Hypothalamus (tissue), 51 donors: ENCODE measurements at places on chromosomes 6 and 20.
A peak's percentile ranks its signal among the peaks of the same experiment; 100 is the strongest.

- no peak for DNase-seq
Observed at GRCh38 chr6:16623731-16624130, 137.5 kb downstream of the ATXN1 start.

DNA sequence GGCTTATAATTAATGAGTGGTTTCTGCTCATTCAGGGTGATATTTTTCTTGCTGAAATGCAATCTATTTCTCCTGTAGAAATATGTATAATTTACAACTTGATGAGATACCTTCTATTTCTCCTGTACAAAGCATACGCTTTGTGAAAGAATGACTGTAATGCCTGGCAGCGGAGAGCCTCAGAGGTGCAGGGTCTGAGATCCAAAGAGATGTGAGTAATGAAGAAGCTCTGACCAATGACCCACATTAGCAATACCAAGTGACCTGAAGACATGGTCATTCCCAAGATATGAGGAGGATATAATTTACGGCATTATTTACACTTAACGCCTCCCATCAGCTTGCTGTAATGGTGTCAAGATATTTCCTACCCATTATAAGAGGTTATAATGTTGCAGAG, 98.4 kb upstream of the RAB32 start:
- no peak for DNase-seq

DNA sequence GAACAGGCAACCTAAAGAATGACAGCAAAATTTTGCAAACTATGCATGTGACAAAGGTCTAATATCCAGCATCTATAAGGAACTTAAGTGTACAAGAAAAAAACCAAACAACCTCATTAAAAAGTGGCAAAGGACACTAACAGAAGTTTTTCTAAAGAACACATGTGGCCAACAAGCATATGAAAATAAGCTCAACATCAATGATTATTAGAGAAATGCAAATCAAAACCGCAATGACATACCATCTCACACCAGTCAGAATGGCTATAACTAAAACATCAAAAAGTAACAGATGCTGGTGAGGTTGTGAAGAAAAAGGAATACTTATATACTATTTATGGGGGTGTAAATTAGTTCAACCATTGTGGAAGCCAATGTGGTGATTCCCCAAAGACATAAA, 5.5 kb downstream of the RFPL4B start:
- DNase-seq: no peak

- no peak for DNase-seq
Observed at GRCh38 chr6:27889628-27890444, 22.4 kb downstream of the OR2B2 start.

GRCh38 chr6:35508027-35508426, 4.7 kb downstream of the TULP1 start:
- DNase-seq: no peak

GRCh38 chr6:143158113-143158581, 97.5 kb downstream of the AIG1 start:
- no peak for DNase-seq

- DNase-seq: no peak
Observed at GRCh38 chr20:2820084-2820895, 4.1 kb downstream of the TMEM239 start.

- DNase-seq: no peak
Observed at GRCh38 chr20:23162887-23163286, 76.8 kb upstream of the CD93 start.

GRCh38 chr6:37418722-37419121, 14.3 kb upstream of the CMTR1 start:
- DNase-seq: no peak

DNA sequence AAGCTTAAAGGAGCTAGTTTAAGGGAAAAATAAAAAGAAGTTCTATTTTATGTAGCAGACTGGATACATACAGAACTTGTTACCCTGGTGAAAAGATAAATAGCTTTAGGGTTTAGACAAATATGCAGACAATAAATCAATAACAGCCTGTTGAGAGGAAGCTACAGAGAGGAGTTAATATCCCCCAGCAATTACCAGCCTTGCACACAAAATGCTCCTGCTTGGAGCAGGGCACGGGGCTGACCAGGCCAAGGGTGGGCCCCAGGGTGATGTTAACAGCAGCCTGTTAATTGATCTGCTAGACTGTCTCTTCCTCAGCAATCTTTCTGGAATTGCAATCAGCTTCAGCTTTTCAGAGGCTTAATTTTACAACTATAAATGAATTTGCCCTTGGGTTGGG, 125.1 kb upstream of the SOX4 start:
- DNase-seq: no peak

GRCh38 chr6:25623879-25624278, 28.1 kb upstream of the SCGN start:
- no peak for DNase-seq

- no peak for DNase-seq
Observed at GRCh38 chr6:157541618-157542413, 160.8 kb downstream of the ZDHHC14 start.

DNA sequence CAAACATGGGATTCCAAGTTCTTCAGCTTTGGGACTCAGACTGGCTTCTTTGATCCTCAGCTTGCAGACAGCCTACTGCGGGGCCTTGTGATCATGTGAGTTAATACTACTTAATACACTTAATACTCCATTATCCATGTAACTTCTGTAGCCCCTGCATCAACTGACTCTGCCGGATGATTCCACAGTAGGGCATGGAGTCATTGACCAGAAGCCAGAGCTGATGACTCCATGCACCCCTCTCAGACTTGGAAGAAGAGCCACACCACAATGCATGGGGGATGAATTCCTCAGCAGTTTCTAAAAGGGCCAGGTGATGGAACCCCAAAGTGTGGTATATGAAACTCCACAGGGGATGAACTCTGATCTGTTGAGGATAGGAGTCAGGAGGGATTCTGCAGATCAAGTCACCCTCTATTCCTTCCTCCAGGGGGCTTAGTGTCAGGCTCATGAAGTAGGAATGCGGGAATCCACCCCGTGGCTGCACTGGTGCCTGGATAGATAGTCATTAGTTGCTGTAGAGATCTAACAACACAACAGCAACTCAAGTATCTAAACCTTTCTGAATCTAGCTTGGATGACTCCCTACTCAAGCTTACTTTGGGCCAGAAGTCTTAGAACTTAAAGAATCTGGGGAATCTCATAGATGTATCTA, 70.2 kb downstream of the GPR6 start:
- no peak for DNase-seq

GRCh38 chr6:32943864-32944649, 3.2 kb upstream of the HLA-DMB start:
- no peak for DNase-seq

- no peak for DNase-seq
Observed at GRCh38 chr6:129111346-129111745, 228.4 kb downstream of the LAMA2 start.

DNA sequence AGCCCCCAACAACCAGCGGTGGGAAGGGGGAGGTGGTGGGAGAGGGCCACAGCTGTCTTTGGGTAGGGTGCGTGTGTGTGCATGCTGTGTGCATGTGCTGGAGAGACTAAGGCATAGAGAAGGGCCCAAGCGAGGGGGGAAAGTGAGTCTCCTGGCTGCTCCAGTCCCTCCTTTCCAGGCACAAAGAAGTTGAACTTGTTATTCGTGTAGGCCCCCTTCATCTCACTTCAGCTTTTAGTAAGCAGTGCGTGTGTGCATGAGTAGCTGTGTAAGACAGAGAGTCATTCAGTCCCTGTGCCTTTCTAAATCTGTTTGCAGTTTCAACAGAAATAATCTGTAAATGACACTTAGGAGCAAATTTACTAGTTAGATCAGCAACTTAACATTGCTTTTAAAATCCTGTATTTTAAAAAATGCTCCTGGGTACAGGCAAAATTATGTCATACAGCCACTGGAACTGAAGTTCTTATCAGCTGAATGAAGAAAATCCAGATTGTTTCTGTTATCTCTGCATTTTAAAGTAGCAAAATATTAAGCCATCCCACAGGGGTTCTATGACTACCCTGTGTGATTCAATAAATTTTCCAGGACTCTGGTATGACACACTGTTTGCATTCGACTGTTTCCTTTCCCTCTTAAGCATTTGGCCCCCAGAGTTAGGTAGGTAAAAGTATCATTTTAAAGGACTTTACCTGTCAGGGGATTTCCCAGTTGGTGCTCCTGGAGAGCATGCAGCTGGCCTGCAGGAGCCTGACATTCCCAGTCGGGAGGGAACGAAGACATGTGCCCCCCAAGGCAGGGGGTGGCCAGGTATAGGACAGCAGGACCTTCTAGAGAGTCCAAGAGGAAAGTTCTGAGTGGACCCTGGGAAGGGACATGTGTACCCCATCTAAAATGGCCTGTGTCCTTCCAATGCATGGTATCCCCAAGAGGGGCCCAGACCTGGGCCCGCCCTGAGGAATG, 39.0 kb downstream of the MTRES1 start:
- no peak for DNase-seq

DNA sequence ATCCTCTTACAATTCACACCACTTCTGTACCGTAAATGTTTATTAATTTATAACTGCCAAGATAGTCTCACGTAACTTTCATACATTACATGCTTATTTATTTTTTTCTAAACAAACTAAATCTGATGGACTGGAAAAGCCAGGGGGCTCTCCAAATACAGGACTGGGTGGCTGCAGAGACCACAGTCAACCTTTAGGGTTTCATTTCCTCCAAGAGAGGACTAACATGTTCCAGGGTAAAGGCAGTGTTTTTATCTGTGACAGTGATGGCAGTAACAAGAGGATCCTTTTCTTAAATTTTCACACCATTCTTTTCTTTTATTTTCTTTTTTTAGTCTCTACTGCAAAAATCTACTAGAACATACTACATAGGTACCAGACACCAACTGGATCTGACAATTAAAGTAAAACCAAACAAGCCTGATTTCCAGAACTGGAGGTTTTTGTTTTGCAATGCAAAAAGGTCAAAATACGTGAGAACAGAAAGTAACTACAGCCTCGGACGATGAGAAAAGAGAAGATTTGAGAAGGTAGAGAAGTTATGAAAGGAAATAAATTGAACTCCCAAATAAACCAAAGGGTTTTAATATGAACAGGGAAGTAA, 1.2 kb downstream of the LMBRD1 start:
- peak; percentile 45 for DNase-seq

DNA sequence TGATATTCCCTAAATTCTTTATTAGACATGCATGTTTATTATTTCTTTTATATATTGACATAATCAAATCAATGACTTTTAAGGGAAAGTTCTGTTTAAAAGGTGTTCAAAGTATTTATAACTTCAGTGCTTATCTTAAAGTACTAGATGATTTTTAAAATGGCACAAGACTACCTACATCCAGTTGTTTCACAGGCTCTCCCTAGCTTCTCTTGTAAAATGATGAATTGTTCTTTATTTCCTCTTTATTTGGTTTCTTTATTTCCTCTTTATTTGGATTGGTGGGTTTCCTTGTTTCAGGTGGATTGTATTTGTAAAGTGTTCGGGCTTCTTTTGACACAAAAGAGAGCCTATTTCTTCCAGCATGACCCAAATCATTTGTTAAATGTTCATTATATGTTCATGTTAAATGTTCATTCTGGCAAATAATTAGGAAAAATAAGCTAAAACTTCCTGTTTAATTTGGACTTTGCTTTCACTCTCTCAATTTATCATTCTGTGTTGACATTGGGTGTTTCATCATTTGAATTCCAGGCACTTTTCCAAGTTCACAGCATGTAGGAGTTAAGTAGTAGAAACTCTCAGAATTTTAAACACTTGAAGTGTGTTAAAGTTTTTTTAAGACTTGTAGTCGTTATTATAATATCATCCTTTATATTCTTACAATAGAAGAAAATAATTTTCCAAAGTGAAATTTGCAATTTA, 24.6 kb downstream of the MLIP start:
- DNase-seq: no peak

DNA sequence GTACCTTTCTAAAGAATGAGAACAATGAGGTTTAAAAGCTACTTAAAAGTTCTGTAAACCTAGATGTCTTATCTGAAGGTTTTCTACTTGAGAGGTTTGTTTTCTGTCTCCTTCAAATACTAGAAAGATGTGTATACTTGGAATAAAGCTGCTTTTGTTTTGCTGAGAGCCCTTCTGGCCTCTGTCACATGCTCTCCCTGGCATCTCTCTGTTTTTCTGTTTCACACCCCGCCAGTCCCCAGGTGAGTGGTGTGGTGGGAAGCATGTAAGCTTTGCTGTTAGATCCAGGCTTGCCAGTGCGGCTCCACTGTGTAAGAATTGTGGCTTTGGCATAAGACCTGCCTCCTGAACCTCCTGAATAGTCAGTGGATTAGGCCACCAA, 56.8 kb downstream of the SNX9 start:
- peak; percentile 42 for DNase-seq

GRCh38 chr20:41526327-41526726, 91.8 kb downstream of the CHD6 start:
- no peak for DNase-seq

DNA sequence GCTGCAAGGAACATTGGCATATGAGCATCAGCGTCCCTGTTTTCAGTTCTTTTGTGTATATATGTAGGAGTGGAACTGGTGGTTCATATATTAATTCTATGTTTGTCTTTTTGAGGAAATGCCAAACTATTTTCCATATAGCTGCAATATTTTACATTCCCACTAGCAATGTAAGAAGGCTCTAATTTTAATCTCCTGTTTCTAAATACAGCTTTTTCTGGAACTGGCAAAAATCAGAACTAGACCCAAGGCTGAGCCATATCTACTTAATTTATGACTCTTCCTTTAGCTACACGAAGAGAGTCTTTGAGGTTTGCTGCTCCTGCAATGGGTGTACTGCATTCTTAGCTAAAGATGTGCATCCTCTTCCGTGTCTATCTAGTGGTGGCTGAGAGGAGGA, 50.5 kb upstream of the SLC17A4 start:
- no peak for DNase-seq
